Epithelial cell of proximal tubule (primary cell): ENCODE measurements at places on chromosomes 4 and X. TPM values are rescaled to one million over a fixed set of nuclear protein-coding genes. Genes with fewer than 3 reads are reported as not detected.

GRCh38 chr4:98565681-98566301 lies 92.6 kb downstream of the TSPAN5 start:
- no peak for DNase-seq

- no peak for DNase-seq
Measured at GRCh38 chr4:105758958-105759357, 50.4 kb downstream of the GSTCD start.

DNA sequence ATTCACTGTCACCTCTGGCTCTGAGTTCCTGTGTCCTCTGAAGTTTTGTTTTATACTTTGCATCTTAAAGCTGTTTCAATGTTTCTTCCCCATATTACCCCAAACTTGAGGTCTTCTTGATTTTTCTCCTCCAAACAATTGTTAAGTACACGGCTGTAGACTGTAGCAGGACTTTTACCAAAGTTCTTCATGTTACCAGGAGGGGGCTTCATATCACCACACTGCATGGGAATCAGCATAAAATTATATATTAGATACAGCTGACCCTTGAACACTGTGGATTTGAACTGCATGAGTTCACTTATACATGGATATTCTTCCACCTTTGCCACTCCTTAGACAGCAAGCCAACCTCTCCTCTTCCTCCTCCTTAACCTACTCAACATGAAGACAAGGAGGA lies 56.6 kb downstream of the SPATA18 start:
- DNase-seq = no peak

GRCh38 chr4:87961993-87962392 lies 13.5 kb upstream of the SPP1 start:
- DNase-seq = no peak

DNA sequence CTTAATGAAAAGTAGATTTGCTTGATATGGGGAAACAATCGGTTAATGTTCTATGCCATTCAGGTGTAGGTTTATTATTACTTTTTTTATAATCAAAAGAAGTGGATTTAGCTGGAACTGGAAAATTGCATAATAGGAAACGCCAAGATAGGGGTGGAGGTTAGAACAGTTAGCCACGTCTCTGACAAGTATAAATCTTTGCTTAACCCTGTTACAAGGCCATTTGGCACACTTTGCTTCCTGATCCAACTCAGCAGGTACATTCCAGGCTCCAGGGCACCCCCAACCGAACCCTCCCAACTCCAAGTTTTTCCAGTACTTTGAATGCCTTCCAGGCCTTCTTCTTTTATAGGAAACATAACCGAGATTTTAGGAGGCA lies 50.6 kb upstream of the ACSL4 start:
- peak; percentile 10 for DNase-seq

GRCh38 chrX:10654960-10655359 lies 34.6 kb upstream of the MID1 start:
- DNase-seq = no peak

DNA sequence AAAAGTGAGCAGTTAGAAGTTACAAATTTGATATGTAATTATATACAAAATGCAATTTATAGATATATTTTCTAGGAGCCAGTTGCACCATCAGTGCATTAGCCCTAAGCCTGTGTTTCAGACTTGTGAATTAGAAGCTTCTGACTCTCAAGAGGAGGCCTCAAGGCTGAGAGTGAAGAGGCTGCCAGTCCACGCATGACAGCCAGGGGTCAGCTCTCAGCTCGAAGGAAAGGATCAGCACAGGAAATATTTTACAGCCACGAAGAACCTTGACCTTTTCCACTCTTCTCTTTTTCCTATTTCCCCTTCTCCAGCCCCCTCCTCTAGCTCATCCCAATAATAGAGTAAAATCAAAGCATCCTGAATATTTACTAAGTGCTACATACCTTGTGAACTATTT lies 642.4 kb downstream of the TRIML1 start:
- no peak for DNase-seq

MEPE gene
- not detected in 2 replicates for total RNA-seq

IL1RAPL1 gene
- not detected in 2 replicates for total RNA-seq

MAGEB17 gene
- total RNA-seq = 0.14 TPM in 1 of 2 replicates, not detected in the other

SPANXN3 gene
- total RNA-seq = not detected in 2 replicates

CXorf65 gene
- total RNA-seq = not detected in 2 replicates

CFAP99 gene
- total RNA-seq = not detected in 2 replicates
